Heart left ventricle (tissue), 16 donors: ENCODE measurements at places on chromosomes 1 and 21. TPM values are rescaled to one million over a fixed set of nuclear protein-coding genes. Genes with fewer than 3 reads are reported as not detected.

GRCh38 chr1:201460814-201461644, 8.0 kb downstream of the PHLDA3 start:
- DNase-seq, result peak; percentile 75

DNA sequence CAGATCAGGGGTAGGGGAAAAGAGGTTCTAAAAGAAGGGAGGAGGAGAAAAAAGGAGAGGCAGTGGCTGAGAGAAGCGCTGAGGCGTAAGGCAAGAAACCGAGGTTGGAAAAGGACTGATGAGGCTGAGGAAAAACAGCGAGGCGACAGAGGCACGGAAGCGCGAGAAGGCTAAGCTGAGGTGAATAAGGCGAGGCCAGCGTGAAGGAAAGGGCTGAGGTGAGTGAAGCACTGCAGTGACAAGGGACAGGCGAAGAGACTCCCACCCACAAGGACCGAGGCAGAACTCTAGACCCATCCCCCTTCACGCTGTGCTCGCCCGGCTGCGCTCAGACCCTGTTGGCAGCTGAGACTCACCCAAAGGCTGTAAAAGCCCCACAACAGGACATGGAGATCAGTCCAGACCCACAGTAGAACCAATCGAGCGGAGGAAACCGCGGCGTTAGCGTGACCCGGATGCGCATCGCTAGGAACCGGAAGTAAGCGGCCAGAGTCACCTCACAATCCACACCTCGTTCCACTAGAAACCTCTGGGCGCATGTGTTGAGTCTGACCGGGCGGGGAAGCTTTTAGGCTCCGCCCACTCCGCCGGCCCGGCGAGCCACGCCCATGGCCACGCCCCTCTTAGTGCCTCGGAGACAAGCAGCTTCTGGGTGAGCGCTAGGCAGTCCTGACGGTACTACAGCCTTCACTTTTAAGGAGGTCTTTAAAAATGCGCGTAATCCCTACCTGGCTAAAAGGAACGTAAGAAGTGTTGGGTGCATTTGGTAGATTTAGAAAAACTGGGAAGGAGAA, at the start of gene EYA3:
EYA3 (minus strand) TSS at position 443 of the 794 bp plus-strand sequence. CDS start 30,584 bp downstream, outside the sequence.
- DNase-seq, result peak; percentile 96

TMCC2 gene
- total RNA-seq, result 1.5 TPM

MSH4 gene
- 0.25 TPM for total RNA-seq

GRCh38 chr1:173269490-173270230, 62.5 kb upstream of the TNFSF4 start:
- no peak for DNase-seq

DNA sequence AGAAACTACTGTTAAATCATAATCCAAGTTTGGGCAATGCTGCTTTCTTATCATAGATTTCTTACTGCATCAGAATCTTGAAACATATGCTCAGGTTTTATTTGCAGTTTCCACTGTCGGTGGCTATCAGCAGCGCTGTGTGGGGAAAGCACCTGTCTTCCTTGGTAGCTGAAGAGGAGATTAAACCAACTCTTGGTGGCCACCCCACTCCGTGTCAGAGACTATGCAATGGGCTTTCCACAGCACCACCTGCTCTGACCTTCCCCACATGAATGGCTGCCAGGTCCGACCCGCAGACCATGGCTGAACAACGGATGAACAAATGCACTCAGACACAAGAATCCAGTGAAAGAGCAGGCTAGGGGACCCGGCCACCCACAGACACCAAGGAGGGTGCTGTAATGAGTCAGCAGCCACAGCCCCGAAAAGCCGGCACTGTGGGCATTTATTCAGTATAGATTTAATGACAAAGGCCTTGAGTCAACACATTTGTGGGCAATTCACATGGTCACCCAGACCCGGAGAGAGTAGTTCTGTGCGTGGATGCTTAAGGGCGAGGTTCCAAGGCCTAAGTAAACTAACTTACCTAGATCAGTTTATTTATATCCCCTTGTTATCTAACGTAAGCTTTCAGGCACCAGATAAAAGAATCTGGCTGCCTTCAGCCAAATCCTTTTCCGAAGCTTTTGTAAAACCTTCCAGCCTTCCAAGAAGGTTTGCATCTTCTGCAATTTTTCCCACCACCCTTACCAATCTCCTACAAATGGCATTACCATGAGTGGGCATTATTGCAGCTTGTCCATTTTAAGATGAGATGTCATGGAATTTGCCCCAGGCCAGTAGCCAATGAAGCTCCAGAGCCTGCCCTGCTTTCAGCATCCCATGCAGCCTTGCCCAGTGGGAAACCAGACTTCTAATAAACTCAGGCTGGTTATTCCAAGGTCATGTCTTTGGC, 82.7 kb downstream of the HLCS start:
- DNase-seq, result no peak

DNALI1 gene
- total RNA-seq, result 2.9 TPM

- DNase-seq, result no peak
Measured at GRCh38 chr1:89953131-89953626, 41.7 kb upstream of the ZNF326 start.

DNA sequence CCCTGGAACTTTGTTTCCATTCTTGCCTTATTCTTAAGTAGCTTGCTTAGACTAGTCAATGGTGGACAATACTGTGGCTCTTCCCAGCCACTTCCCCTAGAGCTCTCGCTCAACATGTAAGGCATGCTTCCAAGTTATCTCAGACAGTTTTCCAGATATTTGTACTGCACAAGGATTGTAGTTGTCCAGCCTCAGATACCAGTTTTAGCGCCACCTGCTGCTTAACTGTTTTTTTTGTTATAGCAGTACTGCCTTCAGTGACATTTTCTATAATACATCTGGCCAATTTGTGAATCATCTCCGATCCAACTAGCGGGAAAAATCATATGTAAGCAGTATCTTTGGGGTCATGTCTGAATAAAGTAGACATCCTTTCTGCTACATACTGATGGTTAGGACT, 346.7 kb upstream of the ADGRL4 start:
- DNase-seq, result no peak

DNA sequence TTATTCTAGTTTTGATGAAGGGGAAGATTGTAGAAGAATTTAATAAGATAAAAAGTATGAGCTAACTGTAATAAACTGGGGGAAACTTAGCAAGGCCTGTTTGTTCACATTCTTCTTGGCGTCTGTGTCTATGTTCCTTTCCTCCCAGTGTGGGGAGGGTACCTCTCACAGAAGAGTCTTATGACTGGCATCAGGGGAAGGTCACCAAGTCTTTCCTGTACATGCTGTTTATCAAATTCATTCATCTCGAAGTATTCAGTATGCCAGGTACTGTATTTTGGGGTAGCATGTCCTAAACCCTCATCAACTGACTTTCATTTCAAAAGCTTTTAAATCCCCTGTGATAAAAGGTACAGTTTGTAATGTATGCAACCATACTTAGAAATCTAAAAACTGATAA, 78.4 kb downstream of the HS2ST1 start:
- no peak for DNase-seq

- DNase-seq, result no peak
Measured at GRCh38 chr21:19321688-19322087, 918.1 kb upstream of the TMPRSS15 start.

FMO3 gene
- total RNA-seq, result 2.7 TPM

- DNase-seq, result no peak
Measured at GRCh38 chr21:35254006-35254764, 205.1 kb upstream of the RUNX1 start.

DNA sequence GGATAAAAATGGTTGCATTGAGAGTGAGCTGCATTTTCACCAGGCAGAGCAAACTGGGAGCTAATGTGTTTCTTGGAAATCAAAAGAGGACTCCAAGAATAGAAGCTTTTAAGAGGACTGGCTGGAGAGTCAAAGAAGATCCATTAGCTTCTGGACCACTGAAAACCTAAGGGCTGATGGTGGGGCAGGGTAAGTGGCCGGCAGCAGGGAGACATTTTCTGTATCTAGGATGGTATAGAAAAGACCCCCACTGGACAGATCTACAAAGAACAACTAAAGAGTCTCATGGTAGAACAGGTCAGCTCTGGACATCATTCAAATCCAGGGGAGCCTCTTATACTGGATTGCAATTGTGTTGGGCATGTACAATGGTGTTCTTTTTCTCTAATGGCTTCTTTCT, 262.3 kb downstream of the PTGER3 start:
- DNase-seq, result no peak

GRCh38 chr21:14519000-14519399, 27.1 kb downstream of the SAMSN1 start:
- DNase-seq, result no peak

- no peak for DNase-seq
Measured at GRCh38 chr1:244242446-244242845, 191.4 kb downstream of the ZBTB18 start.

- DNase-seq, result no peak
Measured at GRCh38 chr1:92366040-92366395, 67.2 kb downstream of the RPAP2 start.

GRCh38 chr1:201530741-201531531, 8.0 kb upstream of the NAV1 start:
- peak; percentile 91 for DNase-seq

DNA sequence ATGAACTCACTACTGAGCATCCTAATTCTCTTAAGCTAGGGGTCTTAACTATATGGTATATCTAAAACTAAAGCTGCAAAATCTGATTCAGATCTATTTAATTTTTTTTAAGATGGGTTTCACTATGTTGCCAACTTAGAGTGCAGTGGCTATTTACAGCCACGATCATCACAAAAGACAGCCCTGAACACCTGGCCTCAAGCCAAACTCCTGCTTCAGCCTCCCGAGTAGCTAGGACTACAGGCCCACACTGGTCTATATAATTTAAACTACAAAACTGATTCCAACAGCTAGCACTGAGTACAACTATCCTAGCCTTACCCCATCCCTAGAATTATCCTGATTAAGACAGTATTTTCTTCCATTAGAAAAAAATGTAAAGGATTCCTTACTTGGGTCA, 37.1 kb downstream of the EIF4G3 start:
- peak; percentile 68 for DNase-seq

GRCh38 chr1:203289281-203289981, 15.9 kb upstream of the BTG2 start:
- DNase-seq, result peak; percentile 61

- no peak for DNase-seq
Measured at GRCh38 chr1:175499595-175500382, 243.6 kb downstream of the TNR start.

MIGA1 gene
- total RNA-seq, result 10.3 TPM

- peak; percentile 42 for DNase-seq
Measured at GRCh38 chr1:85360730-85361493, 84.5 kb upstream of the BCL10 start.

DNA sequence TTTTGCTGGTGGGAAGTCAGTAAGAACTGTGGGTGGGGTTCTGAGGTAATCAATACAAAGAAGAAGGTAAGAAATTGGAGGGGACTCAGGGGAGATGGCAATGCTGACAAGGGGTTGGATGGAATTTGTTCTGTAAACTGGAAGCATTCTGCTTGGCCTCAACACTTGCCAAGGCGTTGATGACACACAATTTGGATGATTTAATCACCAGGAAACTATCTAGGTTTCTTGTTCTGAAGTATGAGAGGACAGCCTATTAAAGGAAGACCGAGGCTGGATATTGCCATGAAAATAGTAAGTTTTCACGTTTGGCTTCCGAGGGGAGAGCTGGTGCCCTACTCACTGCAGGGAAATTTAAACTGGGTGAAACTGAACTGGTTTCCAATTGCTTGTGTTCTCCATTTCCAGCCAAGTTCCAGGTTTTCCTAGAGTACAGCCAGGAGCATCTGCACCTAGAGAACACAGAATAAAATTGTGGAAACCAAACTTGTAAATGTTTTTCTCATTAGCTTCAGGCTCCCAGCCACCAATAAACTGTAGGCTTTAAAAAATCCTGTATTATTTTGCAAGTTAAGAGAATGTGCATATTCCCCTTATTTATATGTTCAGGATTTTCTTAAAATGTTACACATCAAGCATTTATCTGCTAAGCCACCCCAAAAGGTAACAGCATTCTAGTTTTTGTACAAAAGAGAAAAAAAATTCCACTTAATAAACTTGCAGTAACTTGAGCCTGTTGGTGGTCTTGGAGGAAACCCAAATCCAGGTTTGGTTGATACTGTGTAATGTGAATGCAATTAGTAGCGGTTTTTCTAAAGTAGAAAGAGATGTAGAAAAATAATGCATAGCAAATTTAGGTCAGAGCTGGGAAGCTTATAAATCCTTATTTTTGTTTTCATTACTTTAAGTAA, 53.8 kb downstream of the ROR1 start:
- no peak for DNase-seq

SLFNL1 gene
- 0.25 TPM for total RNA-seq

- DNase-seq, result no peak
Measured at GRCh38 chr1:116933606-116934515, 24.1 kb downstream of the PTGFRN start.

PLA2G2F gene
- total RNA-seq, result not detected

- no peak for DNase-seq
Measured at GRCh38 chr1:103362348-103363007, 163.0 kb upstream of the RNPC3 start.

DNA sequence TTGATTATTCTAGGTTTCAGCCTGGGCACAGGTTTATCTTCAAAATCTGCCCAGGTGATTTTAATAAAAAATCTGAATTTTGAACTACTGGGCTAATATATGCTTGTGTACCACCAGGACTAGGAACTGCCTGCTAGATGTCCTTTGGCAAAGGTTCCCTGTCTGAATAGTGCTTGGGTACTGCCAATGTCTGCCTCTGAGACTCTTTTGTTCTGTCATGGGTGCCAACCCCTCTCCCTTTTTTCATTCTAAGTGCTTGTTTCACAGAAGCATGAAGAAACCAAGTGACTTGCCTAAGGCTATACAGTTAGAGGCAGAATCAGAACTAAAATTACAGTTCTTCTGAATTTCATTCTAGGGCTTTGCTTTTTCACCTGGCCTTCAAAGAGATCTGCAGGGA, 106.3 kb upstream of the CACHD1 start:
- DNase-seq, result no peak

DNA sequence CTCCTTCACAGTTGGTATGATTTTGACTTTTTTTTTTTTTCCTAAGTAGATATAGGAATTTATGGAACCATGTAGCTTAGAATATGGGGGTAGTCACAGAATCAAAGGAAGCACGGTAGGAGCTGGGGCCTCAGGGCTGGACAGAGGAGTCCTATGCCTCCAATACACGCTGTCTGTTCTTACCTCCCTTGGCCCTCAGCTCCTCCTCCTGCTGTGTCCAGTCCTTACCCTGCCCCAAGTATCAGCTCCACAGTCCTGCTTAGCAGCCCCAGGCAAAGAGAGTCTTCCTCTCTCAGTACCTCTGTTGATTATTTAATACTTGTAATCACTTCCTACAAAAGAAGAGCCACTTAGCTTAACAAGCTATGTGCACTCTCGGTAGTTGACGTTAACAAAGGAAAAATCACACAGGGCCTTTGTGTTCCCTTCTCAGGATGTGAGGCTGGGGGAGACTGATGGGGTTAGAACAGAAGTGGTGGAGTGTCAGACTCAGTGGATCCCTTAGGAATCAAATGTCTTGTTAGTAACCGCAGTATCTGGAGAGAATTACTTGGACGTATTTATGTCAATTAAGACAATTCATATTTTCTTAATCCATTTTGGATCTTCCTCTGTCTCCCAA, 292.3 kb downstream of the HHAT start:
- no peak for DNase-seq

GRCh38 chr1:108814343-108815125, 42.4 kb downstream of the AKNAD1 start:
- DNase-seq, result no peak
